ENCODE measurements at places on chromosomes 3 and 15. TPM values are rescaled to one million over a fixed set of nuclear protein-coding genes. Genes with fewer than 3 reads are reported as not detected.

DNA sequence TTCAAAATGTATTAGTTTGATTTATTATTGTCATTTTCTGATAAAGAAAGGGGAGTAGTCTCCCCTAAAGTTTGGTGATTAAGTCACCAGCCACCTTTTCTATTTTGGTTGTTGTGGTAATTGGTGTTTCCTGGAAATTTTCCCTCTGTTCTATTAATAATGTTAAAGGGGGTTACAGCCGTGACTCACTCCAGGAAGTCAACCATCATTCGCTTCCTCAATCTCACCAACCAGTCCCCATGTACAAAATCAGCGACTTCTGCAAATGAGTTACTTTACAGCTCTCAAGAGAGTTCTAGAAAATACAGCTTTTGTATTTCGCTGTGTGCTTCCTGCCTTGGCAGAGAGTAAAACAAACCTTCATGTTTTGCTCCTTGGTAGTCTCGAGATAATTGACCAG is 285.1 kb downstream of the LPP start:
- peak; percentile 35 for DNase-seq

GRCh38 chr3:52689151-52689550 is 3.3 kb downstream of the GNL3 start:
- DNase-seq: no peak

DNA sequence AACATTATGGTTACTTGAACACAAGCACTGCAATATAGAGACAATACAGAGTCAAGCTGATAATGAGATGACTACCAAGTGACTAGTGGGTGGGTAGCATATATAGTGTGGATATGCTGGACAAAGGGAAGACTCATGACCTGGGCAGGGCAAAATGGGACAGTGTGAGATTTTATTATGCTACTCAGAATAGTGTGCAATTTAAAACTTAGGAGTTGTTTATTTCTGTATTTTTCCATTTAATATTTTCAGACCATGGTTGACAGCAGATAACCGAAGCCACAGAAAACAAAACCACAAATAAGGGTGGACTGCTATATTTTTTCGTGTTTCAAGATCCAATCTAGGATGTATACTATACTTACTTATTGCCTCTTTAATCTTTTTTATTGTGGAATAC is 19.6 kb downstream of the GALK2 start:
- no peak for DNase-seq

DNA sequence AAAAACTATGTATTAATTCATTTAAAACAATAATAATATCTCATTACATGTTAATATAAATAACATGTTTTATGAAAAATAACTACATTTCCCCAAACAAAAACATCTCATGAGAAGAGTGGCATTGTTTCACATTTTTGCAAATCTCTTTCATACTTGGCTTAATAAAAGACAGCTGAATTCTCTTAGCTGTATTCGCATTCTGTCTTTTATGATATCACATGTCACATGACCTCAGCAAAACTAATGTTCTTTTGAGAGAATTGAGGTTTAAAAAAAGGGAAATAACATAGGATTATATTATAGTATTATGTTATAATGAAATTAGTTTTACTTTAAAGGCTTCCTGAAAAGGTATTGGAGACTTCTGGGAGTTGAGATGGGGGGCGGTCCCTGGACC is 48.4 kb upstream of the SPPL2A start:
- DNase-seq: no peak

GRCh38 chr3:46868287-46868686 is 5.0 kb upstream of the MYL3 start:
- DNase-seq: no peak

- DNase-seq: no peak
Measured at GRCh38 chr3:26425076-26425475, 197.5 kb upstream of the LRRC3B start.

GRCh38 chr3:188663839-188664238 is 507.9 kb upstream of the TPRG1 start:
- DNase-seq: no peak

GRCh38 chr15:97461226-97461625 is 499.3 kb upstream of the ARRDC4 start:
- DNase-seq: no peak

DNA sequence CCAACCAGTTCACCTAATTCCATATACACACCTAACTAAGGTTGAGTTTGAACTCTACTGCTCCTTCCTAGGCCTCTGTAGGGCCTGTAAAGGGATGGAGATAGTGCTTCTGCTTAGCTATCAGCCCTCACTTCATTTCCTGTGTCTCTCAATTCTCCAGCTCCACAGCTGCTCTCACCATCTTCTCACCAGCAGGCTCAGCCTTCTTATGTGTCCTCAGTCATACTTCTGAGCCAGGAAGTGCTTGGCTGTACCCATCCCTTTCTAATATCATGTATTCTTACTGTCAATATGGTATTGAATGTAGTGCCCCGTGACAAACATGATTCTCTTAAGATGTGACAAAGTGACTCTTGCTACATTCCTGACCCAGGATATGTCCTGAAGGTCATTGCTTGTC is 116.9 kb downstream of the SLC9A9 start:
- DNase-seq: no peak

DNA sequence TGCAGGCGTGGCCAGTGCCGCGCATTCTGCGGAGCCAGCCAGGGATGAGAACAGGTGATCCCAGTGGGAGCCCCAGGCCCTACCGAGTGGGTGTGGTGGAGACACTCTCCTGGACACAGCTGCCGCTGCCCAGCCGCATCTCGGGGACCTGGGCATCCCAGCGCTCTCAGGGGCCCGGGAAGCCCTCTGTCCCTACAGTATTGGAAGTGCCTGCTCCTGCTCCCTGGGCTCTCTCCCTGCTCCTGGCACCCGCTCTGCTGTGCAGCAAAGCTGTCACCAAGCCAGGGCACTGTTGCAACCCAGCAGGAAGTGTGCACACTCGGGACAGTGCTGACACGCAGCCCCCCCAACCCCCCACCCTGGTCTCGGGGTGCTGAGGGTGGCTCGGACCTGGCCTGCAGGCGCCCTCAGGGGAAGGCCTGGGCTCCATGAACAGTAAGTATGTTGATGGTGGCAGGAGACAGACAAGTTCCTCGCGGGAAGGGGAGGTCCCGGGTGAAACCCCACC is 1177.4 kb upstream of the GBE1 start:
- DNase-seq: no peak

DNA sequence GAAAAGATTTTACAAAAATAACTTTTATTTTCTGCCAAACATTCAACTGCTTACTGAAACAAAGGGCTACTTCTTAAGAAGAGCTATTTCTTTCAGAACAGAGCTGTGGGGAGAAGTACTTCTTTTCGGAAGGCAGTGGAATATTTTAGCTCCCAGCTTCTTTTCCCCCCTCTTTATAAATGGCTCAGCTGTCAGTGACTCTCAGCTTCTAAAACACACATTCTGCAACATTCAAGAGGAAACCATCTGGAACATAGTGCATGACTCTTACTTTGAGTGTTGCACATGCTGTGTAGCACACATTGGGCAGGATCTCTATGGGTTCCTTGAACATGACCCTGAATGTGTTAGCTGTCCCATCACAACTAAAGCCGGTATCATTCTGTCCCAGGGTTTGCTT is 7.0 kb upstream of the C15orf40 start:
- DNase-seq: no peak

GRCh38 chr3:18344306-18345014 is 80.7 kb downstream of the SATB1 start:
- no peak for DNase-seq

- DNase-seq: no peak
Measured at GRCh38 chr15:77804210-77804609, 171.5 kb upstream of the LINGO1 start.

- no peak for DNase-seq
Measured at GRCh38 chr3:178155521-178155920, 380.7 kb upstream of the KCNMB2 start.

- DNase-seq: no peak
Measured at GRCh38 chr3:194177141-194177540, 41.2 kb downstream of the HES1 start.

GRCh38 chr3:15303216-15303615 is 29.2 kb downstream of the SH3BP5 start:
- no peak for DNase-seq

GRCh38 chr3:98733053-98733811 is 29.9 kb upstream of the ST3GAL6 start:
- no peak for DNase-seq

- no peak for DNase-seq
Measured at GRCh38 chr3:180362081-180362480, 239.9 kb upstream of the TTC14 start.

GRCh38 chr3:187714404-187714979 is 12.1 kb upstream of the RTP2 start:
- DNase-seq: peak; percentile 67

GRCh38 chr3:122858373-122858772 is 63.5 kb downstream of the SLC49A4 start:
- no peak for DNase-seq

- DNase-seq: no peak
Measured at GRCh38 chr3:8080464-8080863, 421.2 kb upstream of the LMCD1 start.

DNA sequence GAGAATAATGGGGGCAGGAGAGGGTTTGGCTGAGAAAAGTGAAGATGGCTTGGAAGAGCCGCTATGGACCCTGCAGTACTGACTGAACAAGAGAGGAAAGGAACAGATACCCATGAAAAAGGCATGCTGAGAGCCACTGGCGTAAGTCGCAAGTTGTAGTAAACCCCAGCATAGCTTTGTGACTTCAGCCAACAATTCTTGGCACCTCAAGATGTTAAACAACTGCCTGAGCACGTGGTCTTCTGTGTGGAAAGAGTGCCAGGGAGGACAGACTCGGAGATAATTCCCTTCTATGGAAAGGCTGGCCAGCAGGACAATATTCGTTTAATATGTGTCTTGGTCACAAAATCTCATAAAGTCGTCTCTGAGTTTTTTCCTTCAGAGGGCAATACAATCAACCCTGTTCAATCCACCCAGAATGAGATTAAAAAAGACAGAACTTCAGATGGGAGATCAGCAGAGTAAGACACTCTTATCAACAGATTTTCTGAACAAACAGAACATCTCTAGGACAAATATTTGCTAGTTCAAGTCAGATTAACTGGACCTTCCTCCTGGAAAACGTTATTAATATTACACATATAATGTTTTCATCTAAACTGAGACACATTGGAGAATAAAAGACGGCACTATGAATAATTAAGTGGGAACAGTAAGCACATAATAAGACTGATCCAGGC is 49.2 kb downstream of the NEK10 start:
- no peak for DNase-seq

GRCh38 chr3:190455828-190456227 is 6.1 kb upstream of the TMEM207 start:
- DNase-seq: no peak

GRCh38 chr3:67292356-67293121 is 294.4 kb downstream of the KBTBD8 start:
- DNase-seq: no peak

DNA sequence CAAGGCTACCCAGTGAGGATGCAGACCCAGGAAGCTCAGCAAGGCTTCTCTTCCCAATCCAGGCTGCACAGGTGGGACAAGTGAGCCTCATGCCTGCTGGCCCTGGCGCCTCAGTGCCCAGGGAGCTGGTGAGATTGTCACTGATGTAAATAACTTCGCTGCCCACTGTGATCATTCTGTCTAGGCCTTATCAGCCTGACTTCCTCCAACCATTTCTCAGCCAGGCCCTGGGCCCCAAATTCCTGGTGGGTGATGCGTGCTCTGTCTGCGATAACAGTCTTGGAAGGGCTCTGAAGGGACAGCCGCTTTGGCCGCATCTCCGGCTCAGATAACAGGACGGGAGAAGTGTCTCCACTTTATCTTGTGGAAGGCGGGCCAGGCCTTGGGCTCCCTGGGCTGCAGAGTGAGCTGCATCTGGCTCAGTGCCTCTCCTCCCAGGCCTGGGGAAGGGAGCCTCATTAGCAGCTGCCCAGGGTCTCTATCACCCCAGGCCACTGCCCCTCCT is 2.2 kb upstream of the FBLN2 start:
- no peak for DNase-seq

DNA sequence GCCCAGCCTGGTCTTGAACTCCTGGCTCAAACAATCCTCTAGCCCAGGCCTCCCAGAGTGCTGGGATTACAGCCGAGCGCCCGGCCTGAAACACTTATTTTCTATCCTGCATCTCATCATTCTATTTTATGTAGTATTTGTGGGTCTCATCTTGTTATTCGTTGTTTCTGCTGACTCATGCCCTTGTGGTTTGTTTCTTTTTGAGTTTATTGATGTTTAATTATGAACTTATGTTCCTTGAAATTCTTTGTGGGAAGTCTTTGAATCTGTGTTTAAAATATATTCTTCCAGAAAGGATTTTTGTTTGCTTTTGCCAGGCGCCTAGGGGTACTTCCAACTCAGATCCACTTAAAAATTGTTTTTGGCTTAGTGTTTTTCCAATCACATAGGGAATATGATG is 78.3 kb upstream of the C15orf39 start:
- no peak for DNase-seq

GRCh38 chr15:93517176-93517575 is 428.2 kb upstream of the RGMA start:
- DNase-seq: no peak

DNA sequence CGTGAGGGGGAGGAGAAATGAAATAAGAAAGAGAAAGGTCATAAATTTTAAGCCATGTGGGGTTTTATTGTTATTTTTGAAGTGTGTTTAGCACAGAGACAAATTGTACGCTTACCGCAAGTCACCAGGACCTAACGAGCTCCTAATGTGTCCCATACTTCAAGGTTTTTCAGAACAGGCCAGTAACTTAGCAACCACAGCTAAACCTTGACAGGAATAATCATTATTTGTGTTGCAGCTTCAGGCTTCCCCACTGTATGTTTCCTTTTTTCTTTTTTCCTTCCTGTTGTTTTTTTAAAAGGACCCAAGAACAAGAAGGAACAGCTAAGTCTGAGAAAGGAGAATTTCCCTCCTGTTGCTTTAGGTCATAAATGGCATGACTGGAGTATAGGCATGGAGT is 160.8 kb downstream of the TUSC7 start:
- no peak for DNase-seq

DNA sequence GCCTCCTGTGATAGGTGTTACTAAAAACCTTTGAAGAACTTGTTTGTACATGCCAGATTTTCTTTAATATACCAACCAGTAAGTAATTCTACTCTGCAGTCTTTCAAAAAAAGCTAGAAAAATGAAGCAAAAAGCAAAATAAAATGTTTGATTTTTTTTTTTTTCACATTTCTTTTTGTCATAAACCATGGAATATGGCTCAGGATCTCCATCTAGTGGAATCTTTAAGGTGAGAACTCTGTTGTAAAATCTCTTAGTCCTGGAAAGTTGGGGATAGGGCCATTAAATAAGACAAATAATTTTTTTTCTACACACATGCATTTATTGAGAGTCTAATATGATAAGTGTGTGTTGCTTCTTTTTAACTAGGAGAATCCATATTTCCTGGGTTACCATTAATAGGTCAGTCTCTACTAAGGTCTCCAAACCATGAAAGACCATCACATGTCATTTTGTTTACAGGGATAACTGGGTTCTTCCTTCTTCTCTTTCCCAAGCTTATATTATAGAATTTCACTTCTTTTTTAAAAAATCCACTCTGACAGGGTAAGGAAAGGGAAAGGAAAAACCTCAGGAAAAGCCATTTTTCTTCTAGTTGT is 84.6 kb downstream of the SLC9A9 start:
- DNase-seq: no peak

The TTC23 gene
- not detected for total RNA-seq

The SLC24A5 gene
- not detected for total RNA-seq

The NTRK3 gene
- total RNA-seq: not detected

The GPR160 gene
- 2.9 TPM for total RNA-seq

The CFAP100 gene
- total RNA-seq: not detected

The FAM107A gene
- not detected for total RNA-seq

The GRK7 gene
- total RNA-seq: 0.16 TPM

The GPR62 gene
- total RNA-seq: not detected

The PSTPIP1 gene
- 86.7 TPM for total RNA-seq

The RAB6B gene
- 1.3 TPM for total RNA-seq

The GPR171 gene
- total RNA-seq: 13.4 TPM
